ENCODE measurements at places on chromosomes 6 and 20.
A peak's percentile ranks its signal among the peaks of the same experiment; 100 is the strongest.

GRCh38 chr6:122381494-122382265 is 17.8 kb upstream of the HSF2 start:
- peak; percentile 77 for DNase-seq

DNA sequence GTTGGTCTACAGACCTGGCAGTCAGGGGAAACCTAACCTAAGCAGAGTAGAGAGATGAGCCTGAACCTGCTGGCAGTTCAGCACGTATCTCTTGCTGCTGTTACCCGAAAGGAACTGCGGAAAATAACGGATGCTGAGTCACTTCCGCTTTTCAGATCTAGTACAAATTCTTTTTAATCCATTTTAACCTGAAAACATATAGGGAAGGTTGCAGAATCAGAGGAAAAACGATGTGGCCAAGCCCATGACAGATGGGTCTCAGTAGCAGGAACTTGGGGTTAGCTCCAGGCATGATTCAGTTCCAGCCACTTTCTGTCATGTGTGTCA is 351.9 kb upstream of the PRND start:
- DNase-seq = peak; percentile 8

- DNase-seq = no peak
Observed at GRCh38 chr6:19415605-19416326, 421.4 kb upstream of the ID4 start.

DNA sequence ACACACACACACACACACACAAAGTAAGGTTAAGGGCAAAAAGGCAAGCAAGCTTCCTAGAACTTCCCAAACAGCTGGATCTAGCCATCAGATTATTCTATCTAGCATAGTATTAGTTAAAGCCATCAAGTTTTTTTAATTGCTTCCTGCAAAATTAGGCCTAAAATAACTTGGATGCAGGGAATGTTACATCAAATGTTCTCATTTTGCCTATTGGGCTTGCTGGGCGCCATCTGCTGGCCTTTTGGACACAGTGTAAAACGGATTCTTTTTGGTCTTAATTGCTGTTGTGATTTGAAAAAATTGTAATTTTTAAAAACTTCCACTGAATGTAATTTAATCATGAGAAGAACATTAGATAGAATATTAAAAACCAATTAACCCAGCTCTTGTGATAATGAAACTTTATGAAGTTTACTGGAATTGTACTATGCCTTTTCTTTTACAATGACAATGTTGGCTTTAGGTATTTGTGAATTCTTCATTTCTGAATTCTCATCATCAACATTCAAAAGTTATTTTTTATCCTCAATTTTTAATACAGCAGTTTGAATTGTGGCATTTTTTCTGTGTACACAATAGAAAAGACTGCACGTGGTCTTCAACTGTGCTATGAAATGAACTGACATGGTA is 6.8 kb downstream of the MKKS start:
- peak; percentile 44 for DNase-seq

DNA sequence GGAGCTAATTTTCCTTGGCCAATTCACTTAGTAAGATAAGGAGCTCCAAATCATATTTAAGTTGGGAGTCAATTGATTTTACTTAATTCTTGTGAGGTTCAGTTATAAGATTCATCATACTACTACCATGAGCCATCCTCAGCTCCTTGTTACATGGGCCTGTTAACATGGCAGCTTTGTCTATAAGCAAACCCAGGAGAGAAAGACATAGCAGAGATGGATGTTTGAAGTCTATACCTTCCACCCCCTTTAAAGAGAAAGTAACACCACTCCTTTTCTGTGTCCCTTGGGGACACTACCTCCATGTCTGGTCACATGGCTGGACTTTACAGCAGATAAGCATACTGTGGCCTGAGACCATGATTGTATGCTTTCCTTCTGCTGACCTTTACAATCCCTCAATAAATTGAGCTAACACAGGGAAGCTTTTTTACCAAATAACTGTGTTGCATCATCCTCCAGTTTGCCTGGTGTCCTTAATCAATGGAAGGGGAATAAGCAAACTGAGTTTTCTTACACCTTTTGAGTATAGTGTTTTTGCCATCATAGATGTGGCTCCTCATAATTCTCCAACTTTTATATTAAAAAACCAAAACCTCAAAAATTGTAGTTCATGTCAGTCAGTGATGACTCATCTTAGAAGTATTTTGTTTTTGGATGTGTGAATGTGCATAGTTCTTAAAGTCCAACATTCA is 9.8 kb upstream of the ZNFX1 start:
- DNase-seq = no peak

Data from CD4-positive, alpha-beta T cell treated with Interleukin-2 at 100 ng/mL for 4 hours (primary cell).